Activated CD8-positive, alpha-beta memory T cell treated with anti-CD3 and anti-CD28 coated beads for 1 hour (primary cell): ENCODE measurements at places on chromosomes 3 and 15.

GRCh38 chr3:14393440-14394106, 8.8 kb upstream of the SLC6A6 start:
- DNase-seq: no peak

DNA sequence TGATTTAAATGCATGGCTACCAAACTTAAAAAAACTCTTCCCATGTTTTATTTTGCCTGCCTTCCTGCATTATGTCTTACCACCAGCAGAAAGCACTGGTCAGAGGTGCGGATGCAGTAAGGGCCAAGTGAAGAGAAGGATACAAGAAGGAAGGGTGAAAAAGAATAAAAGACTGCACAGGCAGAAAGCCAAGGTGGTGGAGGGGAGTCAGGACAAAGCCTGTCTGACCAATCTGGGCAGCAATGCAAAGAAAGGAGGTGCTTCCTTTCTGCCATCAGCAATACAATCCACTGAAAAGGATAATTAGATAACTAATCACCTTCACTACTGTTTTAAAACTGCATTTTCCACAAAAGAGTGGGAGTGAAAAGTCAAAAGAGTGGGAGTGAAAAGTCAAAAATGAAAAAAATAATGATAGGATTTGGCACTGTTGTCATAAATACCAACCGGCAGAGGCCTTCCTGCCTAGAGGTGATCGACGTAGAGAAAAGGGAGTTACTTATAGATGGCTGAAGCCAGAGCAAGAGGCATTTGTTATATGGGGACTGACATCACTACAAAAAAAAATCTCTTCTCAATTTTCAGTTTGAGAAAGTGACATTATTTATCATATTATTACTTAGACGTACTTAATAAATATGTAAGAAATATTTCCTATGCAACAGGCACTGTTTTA, 385.3 kb downstream of the TBC1D5 start:
- DNase-seq: no peak

DNA sequence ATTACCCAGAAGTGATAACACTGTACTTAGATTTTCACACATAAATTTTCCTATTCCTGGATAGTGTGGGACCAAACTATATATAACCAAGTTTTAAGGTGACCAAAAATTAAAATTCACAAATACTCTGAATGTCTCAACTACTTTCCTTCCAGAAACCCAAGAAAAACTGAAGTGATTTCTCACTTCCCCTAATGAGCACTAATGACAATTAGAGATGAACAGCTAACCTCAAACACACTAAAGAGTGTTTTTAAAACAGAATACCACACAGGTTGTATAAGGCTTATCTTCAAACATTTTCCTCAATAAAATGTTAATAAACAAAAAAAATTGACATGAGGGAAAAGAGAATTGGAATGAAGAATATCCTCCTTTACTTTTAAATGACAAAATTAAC, 188.2 kb downstream of the ZBTB20 start:
- DNase-seq: no peak

DNA sequence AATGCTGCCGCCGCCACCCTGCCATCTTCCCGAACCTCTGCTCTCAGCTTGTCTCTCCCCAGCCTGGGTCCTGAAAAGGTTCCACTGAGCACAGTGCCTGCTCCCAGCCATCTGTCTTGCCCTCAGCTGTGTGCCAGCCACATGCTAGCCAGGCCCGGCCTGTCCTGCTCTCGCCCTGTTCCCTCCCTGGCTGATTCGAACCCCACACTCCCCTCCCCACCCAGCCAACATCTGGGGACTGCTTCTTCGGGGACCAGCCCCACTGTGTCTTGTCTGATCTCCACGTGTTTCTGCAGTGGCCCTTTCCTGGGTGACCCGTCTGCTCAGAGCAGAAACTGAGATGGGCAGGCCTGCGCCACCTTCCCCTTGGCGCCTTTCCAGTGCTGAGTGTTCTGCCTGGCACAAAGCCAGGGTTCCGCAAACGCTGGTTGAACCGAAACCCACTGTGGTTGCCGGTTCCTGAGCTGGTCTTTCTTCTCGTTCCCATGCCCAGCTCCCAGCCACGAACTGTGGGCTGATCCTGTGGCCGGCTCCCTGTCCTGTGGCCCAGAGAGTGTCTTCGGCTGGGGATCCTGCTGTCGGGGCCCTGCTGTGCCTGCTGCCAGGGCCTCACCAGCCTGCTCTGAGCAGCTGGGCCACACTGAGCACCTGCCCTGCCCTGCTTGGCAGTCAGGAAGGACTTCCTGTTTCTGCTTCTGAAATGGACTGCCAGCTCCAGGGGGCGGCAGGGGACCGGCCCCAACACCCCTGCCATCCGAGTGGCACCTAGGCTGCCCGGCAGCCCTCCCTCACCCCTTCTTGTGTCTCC, 62.7 kb upstream of the KLF13 start:
- DNase-seq: peak; percentile 29

- no peak for DNase-seq
These were observed 88.0 kb downstream of the TBC1D2B start for GRCh38 chr15:77989296-77990143.

- DNase-seq: peak; percentile 15
These were observed 4.6 kb upstream of the TBL1XR1 start for GRCh38 chr3:177201700-177202397.

- DNase-seq: no peak
These were observed 10.6 kb upstream of the FSTL1 start for GRCh38 chr3:120461416-120461815.

- no peak for DNase-seq
These were observed 101.2 kb downstream of the RFTN1 start for GRCh38 chr3:16412192-16412800.

- no peak for DNase-seq
These were observed 914 bp upstream of the PAQR5 start for GRCh38 chr15:69297642-69298353.

- no peak for DNase-seq
These were observed 106.3 kb downstream of the LRRK1 start for GRCh38 chr15:101025501-101025885.

DNA sequence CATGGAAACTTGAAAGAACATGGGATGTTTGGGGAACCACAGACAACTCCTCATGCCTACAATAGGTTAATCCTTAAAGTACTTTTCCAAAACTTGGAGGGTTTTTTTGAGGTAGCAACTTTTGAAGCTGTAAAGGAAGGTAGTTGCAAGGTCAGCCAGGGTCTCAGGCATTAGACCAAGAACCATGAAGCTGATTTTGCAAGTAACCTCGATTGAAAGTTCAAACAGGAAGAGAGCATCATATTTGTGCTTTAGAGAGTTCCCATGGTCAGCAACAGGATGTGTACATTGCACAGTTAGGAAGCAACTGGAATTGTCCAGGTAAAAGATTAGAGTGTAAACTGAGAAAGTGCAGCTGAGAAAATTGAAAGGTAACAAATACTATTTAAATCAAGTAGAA, 199.8 kb upstream of the NR2F2 start:
- DNase-seq: no peak

GRCh38 chr15:34729056-34729455, 25.7 kb downstream of the GJD2 start:
- no peak for DNase-seq

- DNase-seq: peak; percentile 21
These were observed 38.6 kb downstream of the ACSBG1 start for GRCh38 chr15:78195735-78196201.

GRCh38 chr3:44782891-44783290, 21.3 kb downstream of the KIF15 start:
- no peak for DNase-seq

DNA sequence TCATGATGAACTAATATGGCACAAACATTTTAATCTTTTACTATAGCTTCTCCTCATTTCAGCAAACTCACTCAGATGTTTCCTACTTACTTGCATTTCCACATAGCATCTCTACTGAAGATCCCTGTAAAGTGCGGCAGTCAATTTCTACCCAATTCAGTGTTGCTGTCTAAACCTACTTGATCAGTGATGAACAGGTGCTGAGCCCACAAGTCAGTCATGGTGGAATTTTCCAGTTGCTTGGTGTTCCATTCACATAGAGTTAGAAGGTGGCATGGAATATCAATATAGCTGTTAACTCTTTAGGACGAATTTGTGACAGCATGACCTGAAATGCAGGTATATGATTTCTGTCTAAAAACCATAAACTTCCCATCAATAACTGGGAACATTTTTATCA, 22.7 kb downstream of the MRPL3 start:
- no peak for DNase-seq

DNA sequence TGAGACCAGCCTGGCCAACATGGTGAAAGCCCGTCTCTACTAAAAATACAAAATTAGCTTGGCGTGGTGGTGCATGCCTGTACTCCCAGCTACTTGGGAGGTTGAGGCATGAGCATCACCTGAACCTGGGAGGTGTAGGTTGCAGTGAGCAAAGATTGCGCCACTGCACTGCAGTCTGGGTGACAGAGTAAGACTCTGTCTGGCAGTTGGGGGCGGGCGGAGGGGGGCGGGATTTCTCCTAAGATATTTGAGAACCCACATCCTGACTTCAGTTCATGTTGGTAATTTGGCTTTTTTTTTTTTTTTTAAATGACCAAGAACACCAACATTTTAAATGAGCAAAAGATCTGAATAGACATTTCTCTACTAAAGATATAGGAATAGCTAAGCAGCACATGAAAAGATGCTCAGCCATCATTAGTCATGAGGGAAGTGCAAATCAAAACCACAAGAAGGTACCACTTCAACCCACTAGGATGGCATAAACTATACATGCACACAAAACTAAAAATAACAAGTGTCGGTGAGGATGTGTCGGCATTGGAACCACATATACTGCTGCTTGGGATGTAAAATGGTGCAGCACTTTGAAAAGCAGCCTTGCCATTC, 75.6 kb upstream of the LMOD3 start:
- DNase-seq: no peak

DNA sequence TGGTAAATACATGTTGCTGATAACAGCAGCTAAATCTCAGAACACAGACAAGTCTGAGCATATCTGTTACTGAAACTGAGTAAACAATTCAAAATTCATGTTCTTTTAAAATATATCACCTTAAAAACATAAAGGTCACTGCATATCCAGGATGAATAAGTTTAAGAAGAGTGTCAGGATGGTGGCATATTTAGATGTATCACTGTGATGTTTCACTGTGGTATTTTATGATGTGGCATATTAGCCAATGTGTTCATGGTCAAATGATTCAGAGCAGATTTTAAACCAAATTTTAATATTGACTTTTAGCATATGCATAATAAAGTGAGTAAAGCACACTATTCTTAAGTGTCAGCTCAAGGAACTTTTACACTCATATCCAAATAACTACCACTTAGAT, 346.4 kb upstream of the DPPA4 start:
- no peak for DNase-seq

DNA sequence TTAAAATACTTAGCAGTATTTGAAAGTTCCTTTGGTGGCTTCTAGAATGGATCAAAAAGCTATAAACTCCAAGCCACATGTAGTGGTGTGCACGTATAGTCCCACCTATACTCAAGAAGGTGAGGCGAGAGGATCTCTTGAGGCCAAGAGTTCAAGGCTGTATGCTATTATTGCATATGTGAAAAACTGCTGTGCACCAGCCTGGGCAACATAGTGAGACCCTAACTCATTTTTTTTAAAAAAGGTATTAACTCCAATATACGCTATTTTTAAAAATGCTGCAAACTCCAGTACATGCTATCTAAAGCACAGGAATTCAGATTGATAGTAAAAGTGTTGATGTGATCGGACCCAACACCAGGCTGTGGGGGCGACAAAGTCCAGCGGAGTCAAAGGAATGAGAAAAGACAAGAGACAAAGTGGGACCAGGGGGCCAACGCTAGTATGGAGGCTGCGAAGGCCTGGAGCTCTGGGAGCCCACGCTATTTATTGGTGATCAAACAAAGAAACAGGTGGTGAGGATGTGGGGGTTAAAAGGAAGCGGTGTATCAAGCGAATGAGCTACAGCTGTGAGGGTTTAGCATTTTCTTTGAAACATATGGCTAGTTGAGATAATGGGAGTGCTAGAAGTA, 66.6 kb downstream of the ARIH1 start:
- no peak for DNase-seq

GRCh38 chr3:10674578-10674977, 141.4 kb upstream of the SLC6A11 start:
- no peak for DNase-seq

DNA sequence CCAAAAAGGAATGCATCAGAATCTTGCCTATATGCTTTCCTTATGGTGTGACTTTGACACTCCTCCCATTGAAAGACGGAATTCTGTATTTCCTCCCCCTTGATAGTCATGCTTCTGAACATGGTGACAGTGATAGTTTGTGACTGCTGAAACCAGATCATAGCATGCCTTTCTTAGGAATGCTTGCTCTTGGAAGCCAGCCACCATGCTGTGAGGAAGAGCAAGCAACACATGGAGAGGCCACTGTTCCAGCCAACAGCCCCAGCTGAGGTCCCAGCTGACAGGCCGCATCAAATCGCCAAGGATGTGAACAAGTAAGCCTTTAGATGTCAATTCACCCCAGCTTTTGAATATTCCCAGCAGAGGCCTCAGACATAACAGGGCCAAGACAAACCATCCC, 100.1 kb downstream of the IGF2BP2 start:
- no peak for DNase-seq

DNA sequence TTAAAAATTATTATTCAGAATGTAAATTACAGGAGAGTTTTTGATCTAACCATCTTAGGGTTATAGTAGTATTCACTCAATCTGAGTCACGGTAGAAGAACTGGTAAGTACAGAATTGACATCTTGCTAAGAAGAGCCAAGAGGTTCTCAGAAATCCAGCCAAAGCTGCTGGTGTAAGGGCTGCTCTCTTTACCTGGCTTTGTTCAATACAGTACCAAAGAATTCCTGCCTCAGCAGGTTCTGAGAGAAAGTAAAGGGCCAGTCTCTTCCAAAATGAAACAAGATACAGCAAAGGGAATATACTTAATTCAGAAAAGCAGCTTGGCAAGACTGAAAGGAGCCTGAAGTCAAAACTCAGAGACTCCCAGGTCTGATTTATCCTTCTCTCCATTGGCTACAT, 193.1 kb downstream of the TNIK start:
- no peak for DNase-seq

GRCh38 chr3:61580982-61581643, 19.7 kb downstream of the PTPRG start:
- no peak for DNase-seq

DNA sequence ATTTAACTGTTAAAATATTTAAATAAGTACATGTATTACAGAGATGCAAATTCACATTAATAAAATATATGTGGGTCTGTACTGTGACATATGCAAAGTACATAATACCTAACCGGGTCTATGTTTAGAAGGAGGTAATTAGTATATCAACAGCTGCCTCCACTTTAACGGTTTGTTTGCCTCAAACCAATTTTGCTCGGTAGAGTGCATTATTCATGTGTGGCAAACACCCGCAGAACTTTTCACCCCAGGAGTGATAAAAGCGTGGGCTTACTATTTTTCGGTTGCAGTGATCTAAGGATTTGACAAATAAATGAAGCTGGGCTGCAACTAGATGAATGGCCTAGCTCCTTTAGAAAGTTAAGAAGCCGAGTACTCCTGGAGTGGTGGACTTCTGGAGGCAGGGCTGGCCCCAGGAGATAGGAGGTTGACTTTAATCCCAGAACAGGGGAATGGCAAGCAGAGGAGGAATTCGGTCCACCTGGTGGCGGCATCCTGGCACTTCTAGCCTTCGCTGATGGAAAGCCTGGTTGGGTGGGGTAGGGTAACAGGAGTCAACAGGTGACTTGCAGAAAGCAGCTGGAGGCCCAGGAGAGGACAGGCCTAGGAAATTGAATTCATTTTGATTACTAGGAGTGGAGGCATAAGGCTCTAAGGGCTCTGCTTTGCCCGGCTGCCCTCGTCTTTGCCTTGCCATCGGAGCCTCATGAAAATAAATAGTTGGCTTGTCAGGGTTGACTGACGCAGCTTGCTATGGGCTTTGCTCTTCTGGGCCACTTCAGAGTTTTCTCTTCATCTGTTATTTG, 2.4 kb downstream of the SLCO3A1 start:
- no peak for DNase-seq

GRCh38 chr15:63565536-63566186, 31.5 kb upstream of the FBXL22 start:
- no peak for DNase-seq
